CD4-positive, alpha-beta T cell treated with Interleukin-15 for 1 hour (primary cell): ENCODE measurements at places on chromosomes 13 and 19.
A peak's percentile ranks its signal among the peaks of the same experiment; 100 is the strongest.

DNA sequence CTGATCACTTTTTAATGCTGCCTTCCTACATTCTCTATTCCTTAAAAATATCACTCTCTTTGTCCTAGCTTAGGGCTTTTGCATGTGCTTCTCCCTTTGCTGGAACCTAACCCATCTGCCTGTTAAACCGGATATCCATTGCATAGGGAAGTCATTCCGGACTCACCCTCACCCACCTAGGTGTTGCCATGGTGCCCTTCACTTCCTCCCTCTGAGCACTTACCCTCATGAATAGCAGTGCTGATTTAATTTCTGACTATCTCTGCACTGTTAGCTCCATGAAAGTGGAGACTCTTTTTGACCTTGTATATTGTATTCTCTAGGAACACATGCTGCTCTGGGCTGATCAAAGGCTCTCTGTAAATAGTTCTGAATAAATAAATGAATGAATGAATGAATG lies 401.9 kb downstream of the PCDH20 start:
- DNase-seq, result no peak

DNA sequence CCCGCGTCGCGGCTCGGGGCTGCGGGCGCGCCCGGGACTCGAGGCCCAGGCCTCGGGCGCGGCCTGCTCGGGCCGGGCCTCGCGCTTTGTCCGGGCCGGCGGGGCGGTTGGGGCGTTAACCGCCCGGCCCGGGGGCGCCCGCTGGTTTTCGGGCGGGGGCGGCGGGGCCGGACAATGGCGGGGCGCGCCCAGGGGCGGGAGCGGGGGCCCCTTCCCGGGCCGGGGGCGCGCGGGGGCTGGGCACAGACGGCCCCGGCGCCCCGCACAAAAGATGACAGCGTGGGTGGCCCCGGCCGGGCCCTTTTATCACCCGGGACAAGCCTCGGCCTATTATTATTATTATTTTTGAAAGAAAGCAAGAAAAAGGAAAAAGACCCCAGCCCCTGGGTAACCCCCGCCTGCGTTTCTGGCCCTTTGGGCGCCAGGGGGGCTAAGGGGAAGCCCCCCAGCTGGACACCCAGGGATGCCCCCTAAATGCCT lies 419 bp downstream of the KDM4B start:
- DNase-seq, result no peak

GRCh38 chr19:46859637-46860124 lies 1.1 kb upstream of the ARHGAP35 start:
- DNase-seq, result no peak

DNA sequence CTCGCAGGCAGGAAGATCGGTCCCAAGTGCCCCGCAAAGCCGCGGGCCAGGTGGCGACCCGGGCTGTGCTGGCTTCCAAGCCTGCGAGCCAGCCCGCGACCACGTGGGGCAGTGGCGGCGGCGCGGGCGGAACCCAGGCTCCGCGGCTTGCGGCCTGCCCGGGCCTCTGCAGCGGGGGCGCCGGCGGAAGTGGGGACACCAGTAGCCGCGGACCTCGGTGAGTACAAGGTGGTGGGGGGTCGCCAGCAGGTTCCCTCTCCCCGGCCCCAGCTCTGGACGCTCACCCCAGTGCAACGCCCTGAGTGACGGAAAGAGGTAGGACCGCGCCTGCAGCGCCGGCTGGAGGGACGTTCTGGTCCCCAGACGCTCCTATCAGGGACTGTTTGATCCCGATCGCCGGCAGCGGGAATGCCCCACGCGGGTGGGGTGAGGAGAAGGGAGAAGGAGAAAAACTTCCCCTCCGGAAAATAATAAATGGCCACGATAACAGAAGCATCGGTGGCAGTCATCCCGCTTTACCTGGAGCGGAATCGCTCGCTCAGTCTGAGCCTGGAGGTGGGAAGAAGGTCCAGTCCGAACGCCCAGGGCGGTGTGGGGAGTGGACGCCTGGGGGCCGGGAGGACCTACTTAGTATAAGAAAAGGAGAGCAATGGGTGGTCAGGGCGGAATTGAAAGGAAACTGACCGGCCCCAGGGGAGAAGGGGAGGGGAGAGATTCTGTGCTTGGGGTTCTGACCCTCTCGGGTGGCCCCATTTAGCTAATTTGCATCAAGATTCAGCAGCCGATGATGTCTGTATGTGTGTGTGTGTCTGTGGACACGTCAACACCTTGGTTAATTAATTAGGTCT lies at the start of gene GEMIN7:
Gene GEMIN7, plus strand, starts transcription at position 198 of the 848 bp plus-strand sequence. CDS start 10,855 bp downstream, outside the sequence.
- DNase-seq, result peak; percentile 77

DNA sequence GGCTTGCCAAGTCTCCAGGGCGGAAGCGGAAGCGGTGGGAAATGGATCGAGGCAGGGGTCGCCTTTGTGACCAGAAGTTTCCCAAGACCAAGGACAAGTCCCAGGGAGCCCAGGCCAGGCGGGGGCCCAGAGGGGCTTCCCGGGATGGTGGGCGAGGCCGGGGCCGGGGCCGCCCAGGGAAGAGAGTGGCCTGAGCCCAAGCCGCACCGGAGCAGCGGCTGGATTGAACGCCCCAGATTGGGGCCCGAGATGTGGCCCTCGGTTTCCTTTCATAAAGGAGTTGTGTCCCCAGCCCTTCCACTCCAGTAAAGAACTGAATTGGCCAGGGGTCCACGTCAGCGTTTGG lies 548 bp upstream of the P2RY11 start:
- no peak for DNase-seq

DNA sequence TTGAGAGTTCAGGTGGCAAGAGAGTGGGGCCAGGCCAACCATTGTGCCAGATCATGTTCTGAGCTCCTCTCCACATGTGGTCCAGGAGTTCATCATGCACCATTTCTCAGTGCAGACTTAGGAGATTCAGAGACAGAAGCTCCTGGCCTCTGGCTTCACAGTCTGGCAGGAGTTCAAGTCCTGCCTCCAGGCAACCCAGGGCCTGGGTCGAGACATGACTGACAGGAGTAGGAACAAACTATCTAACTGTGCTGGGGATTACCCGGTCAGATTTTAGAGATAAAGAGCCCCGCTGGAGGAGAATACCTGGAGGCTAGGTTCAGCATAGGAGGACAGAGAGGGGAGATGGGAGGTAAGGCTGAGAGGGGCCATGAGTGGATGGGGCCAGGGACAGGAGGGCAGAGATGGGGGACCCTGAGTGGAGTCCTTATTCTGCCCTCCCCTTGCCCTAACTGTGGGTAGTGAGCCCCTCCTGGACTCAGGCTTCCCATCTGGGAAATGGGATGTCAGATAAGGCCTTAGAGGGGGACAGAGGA lies 906 bp upstream of the CYP4F11 start:
- no peak for DNase-seq

GRCh38 chr13:33739254-33739653 lies 78.7 kb upstream of the RFC3 start:
- no peak for DNase-seq

GRCh38 chr19:40411125-40411842 lies 1.9 kb downstream of the PRX start:
- DNase-seq, result no peak

- no peak for DNase-seq
Observed at GRCh38 chr13:98848746-98849145, 96.3 kb upstream of the SLC15A1 start.

DNA sequence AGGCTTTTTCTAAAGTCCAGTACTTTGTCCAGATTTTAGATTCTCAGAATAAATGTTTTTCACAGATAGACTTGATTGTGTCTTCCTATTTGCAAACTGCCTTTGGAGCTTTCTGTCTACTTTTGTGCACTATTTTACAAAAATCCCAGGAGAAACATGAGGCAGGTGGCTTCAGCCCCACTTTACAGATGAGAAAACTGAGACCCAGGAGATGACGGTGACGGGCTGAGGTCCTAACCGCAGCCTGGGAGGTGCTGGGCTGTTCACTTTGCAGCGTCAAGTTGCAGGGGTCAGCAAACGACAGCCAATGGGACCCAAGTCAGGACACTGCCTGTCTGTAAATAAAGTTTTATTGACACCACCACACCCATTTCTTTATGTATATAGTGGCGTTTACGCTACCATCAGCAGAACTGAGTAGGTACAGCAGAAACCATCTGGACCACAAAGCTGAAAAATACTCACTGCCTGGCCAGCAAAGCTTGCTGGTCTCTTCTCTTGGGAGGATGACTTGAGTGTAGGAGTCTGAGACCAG lies 6.8 kb upstream of the KDM4B start:
- no peak for DNase-seq

DNA sequence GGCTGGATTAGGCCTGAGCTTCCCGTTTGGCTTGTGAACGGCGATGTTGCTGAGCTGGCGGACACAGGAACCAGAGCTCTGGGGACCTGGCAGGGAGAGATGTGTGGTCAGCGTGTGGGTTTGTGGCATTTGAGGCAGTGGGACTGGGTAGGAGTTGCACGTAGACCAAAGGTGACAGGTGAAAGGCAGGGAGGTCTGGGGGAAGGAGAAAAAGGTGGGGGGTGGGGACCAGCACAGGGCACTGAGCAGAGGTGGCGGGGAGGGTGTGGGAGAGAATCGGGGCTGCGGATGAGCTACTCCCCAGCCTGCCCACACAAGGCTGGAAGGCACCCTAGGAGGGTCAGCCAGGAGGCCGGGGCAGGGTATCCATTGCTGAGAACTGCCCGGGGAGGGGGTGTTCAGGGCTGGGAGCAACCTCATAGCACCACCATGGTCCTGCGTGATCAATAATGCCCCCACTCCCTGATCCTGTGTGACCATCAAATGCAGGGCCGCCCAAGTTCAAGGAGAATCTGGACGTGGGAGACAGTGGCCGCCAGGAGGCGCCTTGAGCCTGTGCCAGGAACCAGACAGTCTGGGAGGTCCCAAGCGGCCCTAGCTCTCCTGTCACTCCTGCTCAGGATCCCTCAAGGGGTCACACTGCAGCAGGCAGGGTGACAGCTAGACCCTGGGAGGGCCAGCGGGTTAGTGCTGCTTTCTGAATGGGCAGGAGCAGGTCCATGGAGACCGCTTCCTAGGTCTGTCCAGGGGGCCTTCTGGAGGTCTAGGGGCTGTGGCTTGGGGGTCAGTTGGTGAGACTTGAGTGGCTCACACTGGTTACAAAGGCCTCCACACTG lies 12.8 kb upstream of the SELENOW start:
- DNase-seq, result no peak

DNA sequence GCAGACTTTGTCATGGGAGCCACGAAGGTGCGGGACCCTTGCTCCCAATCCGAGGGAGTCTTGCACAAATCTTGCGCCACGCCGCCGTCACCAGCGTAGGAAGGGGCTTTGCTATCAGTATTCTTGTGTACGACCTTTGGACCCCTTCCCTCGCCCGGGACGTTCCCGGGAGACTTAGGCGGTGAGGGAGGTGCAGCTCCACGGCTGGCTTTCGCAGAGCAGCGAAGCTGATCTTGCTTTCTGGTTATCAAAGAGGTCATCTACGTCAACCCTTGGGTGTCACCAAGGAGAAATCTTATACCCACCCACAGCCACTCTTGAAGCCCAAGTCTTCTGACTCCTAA lies 583 bp downstream of the TECR start:
- peak; percentile 46 for DNase-seq

DNA sequence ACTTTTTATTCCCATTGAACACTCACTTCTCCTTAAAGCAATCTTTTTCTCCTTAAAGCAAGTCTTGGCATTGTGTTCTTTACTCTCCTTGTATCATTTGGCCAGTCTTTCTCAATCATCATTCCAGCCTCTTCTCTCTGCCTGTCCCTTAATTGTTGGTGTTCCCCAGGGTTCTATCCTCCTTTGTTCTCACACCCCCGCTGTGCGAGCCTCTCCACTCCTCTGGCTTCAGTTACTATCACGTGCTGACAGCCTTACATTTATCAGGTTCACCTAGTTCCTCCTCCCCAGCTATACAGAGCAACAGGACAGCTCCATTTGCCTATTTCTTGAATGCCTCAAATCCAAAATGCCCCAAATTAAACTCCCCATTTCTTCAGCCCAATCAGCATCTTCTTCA lies 24.6 kb downstream of the CYSLTR2 start:
- DNase-seq, result no peak

- no peak for DNase-seq
Observed at GRCh38 chr19:40510526-40511115, 43.8 kb downstream of the SPTBN4 start.

GRCh38 chr13:85806553-85807175 lies 7.4 kb upstream of the SLITRK6 start:
- no peak for DNase-seq

DNA sequence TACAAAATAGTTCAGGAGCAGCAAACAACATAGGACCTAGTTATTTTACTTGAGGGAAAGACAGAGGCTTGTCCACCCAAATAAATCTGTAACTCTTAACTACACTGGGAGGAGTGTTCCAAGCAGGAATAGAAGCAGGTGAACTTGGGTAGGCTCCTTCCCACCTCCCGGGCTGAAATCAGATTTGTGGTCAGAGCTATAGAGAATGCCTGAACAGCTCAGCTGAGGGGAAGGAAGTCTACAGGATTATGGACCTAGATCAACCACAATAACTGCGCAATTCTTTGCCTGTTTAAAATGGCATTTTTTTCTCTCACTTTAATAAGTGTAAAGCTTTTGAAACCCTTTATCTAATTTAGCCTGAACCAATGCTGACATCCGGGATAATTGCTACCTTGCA lies 73.5 kb upstream of the IRS2 start:
- no peak for DNase-seq

GRCh38 chr13:33940898-33941297 lies 122.9 kb downstream of the RFC3 start:
- no peak for DNase-seq

- DNase-seq, result no peak
Observed at GRCh38 chr13:81779876-81780275, 1439.0 kb upstream of the SPRY2 start.

GRCh38 chr19:17755443-17755890 lies 4.2 kb downstream of the FCHO1 start:
- no peak for DNase-seq

GRCh38 chr19:49168421-49168820 lies 10.8 kb downstream of the TRPM4 start:
- DNase-seq, result no peak

DNA sequence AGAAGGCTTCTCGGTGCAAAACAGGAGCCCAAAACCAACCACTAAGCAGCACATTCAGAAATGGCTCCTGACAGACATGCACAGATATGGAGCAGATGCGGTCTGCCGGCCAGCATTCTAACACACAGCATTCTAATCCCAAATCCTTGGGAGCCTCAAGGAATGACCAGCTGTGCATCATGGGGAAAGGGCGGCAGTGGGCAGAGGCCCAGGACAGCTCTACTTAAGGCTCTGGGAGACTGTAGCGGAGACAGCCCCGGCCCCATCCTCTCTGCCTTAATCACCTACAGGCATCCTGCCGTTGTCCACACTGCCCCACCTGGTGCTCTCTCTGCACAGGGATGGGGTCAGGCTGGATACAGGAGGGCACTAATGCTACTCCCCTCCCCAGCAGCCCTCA lies 1016.0 kb downstream of the UQCRFS1 start:
- no peak for DNase-seq

- DNase-seq, result no peak
Observed at GRCh38 chr13:46995874-46996273, 99.0 kb upstream of the HTR2A start.

GRCh38 chr13:99389520-99390304 lies 82.5 kb upstream of the GPR183 start:
- no peak for DNase-seq

DNA sequence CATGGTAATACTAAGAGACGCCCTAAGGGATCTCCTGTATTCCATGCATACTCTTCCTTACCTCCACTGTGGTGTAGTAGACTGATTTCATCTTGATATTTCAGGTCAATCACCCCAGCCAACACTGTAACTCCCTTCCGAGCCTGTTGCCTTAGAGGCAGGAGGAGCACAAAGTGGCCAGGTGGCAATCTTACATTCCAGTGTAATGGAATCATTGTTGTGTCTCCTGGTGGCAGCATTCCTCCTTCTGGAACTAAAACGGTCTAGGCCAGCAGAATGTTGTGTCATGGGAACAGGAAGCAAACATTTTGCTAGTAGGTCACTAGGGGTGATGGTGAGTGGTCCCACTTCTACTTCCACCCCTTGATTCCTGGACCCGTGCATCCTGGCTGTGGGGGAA lies 405.7 kb upstream of the SLC10A2 start:
- no peak for DNase-seq
